ENCODE measurements at places on chromosomes 5 and 9.

DNA sequence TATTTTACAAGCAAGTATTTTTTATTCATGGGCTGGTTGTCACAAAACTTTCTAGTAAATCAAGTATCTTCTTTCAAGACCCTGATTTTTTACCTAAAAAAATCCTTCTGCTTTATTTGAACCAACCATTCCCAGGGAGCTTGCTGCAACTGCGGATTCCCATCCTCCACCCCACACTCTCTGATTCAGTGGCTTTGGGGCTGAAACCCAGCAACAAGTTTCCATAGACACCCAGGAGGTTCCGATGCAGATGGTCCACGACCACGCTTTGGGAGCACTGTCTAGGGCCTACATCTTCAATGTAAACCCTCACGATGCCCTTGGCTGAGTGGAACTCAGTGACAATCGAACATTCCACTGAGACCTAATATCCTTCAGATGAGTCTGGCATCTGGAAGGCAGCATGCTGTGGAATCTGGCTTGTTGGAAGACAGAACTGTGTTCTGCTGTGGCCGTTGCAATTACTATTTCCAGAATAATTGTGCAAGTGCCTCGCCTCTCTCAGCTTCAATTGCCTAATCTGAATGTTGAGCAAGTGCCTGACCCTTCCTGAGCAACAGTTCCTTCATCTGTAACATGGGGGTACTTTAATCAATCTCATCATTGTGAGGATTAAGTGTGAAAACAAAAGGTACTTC is 105.1 kb downstream of the INSYN2B start:
- DNase-seq = no peak

DNA sequence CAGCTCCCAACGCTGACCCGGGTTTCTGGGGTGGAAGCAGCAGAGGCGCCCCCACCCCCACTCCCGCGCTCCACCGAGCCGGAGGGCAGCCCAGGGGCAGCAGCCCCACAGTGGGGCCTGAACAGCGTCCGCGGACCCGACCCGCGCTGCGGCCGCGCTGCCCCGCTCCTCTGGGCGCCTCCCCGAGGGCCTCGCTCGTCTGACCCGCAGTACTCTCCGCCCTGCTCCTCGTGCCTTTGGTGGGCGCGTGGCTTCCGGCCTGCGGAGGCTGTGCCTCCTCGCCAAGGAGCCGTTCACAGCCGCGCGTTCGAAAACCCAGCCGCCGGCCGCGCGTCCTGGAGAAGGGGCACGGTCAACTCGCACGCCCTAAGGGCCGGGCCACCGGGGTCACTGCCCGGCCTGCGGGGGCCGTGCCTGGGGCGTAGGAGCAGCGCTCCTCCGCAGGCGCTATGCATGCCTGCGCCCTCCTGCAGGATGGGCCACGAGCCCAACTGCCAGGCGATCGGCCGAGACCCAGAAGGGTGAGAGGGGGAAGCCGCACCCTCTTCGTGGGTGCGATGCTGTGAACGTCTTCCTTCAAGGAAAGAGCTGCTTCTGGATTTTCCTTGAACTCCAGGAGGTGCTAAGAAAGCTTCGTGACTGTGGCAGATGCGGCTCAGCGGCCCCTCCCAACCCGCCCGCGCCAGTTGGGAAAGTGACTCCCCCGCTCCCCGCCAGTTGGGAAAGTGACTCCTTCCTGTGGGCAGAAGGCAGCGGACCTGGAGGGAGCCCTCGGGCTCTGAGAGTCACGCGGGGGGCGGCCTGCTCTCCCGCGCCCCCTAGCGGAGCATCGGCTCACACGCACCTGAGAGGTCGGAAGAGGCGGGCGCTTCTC is 82.7 kb downstream of the HSD17B3 start:
- DNase-seq = no peak

- DNase-seq = no peak
These were observed 416.5 kb upstream of the POU5F2 start for GRCh38 chr5:94157704-94158539.

DNA sequence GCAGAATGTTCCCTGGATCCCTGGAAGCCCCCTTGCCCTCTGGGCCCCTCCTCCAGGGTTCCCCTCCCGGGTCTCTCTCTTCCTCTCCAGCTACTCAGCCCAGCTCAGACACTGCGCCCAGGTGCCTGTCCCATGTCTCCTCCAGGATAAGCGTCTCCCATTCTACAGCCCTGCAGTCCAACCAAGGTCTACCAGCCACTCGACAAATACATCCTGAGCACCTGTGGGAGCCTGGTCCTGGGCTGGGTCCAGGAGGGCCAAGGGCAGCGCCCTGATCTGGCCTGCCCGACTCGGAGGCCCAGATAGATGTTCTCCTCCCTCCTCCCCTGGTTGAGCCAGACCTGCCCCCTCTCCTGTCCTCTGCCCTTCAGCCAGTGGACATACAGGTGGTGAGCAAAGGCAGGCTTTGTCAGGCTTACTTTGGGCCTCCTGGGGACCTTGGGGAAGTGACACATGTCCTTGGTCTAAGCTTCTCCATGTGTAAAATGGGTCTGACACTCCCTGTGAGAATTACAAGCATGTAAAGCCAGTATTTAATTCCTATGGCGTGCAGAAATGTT is 1.4 kb downstream of the FLT4 start:
- DNase-seq = no peak

DNA sequence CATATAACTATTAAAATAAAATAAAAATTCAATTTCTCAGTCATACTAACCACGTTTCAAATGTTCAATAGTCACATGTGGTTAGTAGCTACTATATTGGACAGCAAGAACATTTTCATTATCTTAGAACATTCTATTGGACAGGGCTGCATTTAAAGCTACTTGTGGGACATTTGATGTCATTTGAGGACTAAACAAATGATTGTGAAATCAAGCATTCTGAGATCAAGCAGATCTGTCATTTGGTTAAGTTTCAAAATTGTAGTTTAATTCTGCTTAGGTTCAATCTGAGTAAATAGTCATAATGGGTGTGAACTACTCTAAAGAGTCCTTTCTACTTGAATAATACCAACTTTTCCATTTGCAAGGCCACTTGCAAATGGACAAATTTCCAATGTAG is 226.9 kb upstream of the C9orf72 start:
- no peak for DNase-seq

Measured in activated CD4-positive, CD25-positive, alpha-beta regulatory T cell treated with anti-CD3 and anti-CD28 coated beads, Interleukin-2, amount 50 U/mL, for 16 hours (primary cell).